ENCODE measurements at places on chromosomes 4 and X.

DNA sequence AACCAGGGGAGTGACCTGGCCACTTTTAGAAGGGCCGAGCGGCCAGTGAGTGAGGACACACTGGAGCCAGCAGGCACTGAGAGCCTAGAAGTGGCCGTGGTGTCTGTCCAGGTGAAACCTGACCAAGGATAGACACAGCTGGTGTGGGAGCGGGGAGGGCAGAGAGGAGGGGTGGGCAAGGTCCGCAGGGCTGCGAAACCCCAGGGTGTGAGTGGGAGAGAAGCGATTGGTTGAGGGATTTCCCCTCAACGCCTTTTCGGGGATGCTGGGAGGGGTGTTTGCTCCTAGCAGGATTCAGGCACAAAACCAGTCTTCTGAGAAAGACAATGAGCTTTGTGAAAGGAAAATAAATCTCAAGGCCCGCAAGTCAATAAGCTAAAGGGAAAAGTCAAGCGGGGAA is 33.2 kb upstream of the ARSD start:
- no peak for DNase-seq

DNA sequence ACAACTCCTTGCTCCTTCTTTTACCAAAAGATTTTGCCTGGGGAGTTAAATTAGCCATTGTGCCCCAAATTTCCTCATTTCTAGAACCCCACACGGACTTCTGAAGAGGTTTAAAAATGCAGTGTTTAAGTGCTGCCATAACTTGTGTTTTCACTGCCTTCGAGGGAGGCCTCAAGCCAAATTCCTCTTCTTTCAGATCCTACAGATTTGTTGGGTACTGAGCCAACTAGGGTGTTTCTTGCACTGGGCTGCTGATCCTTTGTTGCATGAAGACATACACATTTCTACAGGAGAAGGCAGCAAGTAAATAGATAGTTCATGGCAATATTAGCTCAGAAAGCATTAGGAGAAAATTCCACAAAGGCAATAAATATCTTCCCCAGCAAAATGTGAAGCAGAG is 43.8 kb downstream of the GLRA2 start:
- DNase-seq = no peak

- DNase-seq = no peak
Measured at GRCh38 chrX:135707880-135708279, 5.6 kb upstream of the CT45A1 start.

- no peak for DNase-seq
Measured at GRCh38 chrX:73977542-73978169, 326.3 kb upstream of the ZCCHC13 start.

- no peak for DNase-seq
Measured at GRCh38 chr4:40173470-40173875, 23.4 kb upstream of the RHOH start.

- DNase-seq = no peak
Measured at GRCh38 chrX:17735406-17735805, 1.9 kb upstream of the SCML1 start.

- DNase-seq = no peak
Measured at GRCh38 chr4:98510757-98511517, 147.5 kb downstream of the TSPAN5 start.

- DNase-seq = no peak
Measured at GRCh38 chrX:28273736-28274135, 292.5 kb upstream of the DCAF8L1 start.

- DNase-seq = no peak
Measured at GRCh38 chr4:87051121-87051713, 116.4 kb downstream of the AFF1 start.

DNA sequence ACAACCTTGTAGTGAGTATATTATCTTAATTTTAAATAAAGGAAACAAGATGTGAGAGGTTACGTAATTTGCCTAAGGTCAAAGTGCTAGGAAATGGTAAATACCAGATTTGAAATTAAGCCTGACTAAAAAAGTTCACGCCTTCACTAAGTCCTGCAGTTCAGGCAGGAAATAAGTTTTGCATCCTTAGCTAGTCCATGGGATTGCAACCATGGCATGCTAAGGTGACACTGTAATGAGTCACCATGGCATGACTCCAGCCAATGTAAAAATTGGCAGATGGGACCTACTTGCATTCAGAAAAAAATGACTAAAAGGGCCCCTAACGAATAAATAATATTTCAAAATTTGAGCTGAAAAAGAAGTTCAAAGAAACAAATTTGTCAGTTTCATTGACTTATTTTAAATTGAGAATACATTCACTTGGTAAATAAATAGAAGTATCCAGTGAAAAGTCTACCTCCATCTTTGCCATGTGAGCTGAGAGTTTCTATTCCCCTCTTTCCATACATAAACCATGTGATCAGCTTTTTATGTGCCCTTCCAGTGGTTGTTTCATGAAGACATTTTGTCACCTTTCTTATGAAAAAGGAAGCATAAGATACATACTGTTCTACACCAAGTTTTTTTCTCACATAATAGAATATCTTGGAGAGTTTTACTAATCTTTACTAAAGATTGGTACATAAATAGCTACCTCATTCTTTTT is 72.4 kb downstream of the ANKRD50 start:
- no peak for DNase-seq

- no peak for DNase-seq
Measured at GRCh38 chrX:57651169-57651919, 28.7 kb downstream of the NLRP2B start.

DNA sequence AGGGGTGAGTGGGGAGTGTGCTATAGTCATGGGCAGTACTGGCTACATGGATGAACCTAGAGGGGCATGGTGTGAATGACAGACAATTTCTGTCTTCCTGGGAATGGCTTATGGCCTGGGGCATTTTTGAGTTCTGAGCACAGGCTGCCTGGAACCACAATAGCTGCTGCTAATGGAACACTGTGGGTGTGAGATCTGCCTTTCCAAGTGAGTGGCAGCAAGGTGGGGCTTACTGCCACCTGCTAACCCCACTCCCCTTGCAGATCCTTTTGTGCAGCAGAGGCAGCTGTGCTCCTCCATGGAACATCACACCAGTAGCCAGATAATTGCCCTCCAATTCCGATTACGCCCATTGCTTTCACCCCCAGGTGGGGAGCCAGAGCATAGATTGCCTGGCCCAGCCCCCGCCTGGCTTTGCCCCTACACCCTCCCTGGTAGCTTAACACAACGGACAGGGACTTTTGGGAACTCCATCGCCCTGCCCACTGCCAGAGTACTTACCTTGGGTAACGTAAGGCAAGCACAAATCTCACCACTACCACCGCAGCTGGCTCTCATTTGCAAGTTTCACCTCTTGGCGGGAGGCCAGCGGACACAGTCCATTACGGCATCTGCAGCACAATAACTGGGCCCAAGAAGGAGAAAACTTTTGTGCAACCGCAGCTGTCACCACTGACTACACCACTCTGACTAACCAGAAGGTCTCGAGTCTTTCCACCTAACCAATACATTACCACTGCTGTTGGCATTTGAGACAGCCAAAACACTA is 421.2 kb upstream of the NWD2 start:
- DNase-seq = no peak

DNA sequence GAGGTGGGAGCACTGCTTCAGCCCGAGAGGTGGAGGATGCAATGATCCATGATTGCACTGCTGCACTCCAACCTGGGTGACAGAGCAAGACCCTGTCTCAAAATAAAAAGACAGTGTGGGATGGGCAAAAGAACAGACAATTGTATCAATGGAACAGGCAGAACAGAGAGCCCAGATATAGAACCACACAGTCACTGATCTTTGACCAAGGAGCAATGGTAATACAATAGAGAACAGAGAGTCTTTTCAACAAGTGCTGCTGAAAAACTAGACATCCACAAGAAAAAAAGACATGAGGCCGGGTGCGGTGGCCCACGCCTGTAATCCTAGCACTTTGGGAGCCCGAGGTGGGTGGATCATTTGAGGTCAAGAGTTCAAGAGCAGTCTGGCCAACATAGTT is 5.9 kb downstream of the FAM53A start:
- no peak for DNase-seq

DNA sequence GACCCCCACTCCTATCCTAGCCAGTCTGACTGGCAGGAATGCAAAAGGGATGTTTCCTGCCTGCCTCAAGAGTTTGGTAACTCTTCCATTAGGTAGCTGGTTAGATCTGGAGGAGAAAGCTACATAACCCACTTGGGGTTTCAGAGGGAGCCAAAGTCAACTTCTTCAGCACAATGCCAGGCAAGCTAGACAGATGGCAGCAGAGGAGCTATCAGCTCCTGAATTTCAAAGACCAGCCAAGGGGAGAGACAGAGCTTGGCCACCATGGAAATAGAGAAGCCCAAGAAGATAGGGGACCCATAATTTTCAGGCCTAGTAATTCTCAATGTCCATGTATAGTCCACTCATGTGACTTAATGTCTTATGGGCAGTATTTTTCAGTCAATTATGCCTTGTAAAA is 56.4 kb downstream of the PGRMC1 start:
- DNase-seq = no peak

GRCh38 chr4:84870398-84871163 is 95.9 kb downstream of the WDFY3 start:
- DNase-seq = no peak

- no peak for DNase-seq
Measured at GRCh38 chr4:93414041-93414550, 414.5 kb upstream of the ATOH1 start.

DNA sequence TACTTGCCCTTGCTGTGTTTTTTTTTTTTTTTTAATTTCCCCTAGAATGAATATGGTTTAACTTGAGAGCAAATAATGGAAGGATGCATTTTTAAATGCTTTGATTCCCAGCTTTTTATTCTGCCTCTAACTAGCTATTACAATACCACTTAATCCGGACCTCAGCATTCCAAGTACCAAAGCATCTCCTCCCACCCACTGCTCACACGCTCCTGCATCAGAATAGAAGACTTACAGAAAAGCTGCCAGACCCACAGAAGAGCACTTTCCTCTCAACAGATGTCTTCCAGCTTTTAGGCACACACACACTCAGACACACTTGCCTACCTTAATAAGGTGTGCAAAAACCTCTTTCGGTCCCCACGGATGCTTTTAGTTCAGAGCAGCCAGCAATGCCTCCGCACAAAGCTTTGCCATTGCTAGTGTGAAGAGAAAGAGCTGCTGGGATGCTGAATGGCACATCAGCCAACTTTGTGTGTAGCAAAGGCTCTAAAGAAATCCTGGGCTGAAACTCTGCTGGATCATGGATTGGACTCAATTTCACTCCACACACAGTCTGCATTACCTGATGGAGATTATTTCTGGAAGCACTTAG is 1056.2 kb downstream of the DMD start:
- no peak for DNase-seq

DNA sequence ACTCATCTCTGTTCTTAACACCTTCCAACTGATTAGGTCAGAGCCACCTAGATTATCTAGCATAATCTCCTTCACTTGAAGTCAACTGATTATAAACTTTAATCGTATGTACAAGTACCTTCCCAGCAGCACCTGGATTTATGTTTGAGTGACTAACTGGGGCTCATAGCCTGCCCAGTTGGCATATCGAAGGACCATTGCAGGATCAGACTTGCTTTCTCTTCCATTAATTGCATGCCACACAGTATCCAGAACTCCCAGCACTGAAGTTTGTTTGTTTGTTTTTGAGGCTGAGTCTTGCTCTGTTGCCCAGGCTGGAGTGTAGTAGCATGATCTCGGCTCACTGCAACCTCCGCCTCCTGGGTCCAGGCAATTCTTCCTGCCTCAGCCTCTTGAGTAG is 27.9 kb downstream of the GRK4 start:
- DNase-seq = no peak

DNA sequence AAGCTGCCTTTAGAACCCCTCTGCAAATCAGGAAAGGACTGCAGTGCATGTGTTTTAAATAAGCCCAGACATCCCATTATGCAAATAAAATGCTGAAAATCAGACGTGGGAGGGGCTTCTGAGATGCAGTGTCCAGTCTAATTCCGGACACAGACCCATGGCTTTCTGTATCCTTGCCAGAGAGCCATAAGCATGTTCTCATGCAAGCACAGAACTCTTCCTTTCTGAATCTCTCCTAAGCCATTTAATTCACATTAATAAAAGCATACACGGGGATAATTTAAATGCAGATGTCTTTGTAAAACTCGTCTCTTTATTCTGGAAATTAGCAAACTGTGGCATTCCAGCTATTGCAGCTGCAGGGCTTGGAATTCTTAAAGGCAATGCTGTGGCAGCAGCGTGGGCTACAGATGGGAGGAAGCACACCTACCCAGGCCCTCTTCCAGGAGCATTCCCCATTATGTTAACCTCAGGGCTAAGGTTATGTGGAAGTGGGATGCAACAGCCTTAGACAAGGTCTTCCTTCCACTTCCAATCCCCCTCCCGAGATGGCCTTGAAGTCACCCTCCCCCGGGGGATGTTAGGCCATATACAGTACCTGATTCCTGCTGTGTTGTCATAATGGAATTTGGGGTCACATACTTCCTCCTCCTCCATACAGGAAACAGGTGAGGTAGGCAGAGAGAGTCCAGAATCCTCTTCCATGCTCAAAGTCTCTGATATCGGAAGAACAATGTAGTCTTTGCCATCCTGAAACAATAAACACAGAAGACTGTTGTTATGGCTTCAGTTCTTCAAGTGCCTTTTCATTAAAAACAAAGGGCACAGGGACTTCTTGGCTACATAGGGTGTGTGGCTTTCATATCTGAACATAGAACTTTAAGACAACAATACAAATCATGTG is 38.1 kb downstream of the KDR start:
- DNase-seq = no peak

GRCh38 chr4:92305148-92305877 is 1.5 kb downstream of the GRID2 start:
- no peak for DNase-seq

DNA sequence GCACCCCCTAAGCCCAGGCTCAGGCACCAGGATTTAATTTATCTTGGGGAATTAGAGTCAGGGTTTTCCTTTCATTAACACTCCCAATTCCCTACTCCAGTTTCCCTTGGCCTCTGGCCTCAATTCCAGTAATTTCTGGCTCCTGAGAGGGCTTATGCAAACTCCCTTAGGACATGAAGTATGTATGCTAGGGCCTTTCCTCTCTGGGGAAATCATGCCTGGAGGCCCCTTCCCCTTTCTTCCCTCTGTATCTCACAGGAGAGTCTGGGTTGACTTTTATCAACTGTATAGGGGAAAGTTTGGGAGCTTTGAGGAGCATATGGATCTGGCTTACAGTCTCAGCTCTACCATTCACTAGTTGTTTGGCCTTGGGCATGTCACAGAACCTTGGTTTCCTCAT is 169.5 kb downstream of the SHROOM4 start:
- DNase-seq = no peak

DNA sequence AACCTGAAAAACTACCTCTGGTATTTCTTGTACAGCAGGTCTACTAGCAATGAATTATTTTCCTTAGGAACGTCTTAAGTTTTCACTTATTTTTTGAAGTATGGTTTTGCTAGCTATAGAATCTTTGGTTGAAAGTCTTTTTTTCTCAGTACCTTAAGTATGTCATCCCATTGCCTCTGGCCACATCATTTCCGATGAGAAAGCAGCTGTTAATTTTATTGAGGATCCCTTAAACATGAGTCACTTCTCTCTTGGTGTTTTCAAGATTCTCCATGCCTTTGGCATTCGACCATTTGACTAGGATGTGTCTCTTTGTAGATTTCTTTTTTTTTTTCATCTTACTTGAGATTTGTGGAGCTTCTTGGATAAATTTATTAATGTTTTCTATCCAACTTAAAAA is 803.8 kb upstream of the AMOT start:
- DNase-seq = no peak
